ENCODE measurements at places on chromosomes 16 and 17.

DNA sequence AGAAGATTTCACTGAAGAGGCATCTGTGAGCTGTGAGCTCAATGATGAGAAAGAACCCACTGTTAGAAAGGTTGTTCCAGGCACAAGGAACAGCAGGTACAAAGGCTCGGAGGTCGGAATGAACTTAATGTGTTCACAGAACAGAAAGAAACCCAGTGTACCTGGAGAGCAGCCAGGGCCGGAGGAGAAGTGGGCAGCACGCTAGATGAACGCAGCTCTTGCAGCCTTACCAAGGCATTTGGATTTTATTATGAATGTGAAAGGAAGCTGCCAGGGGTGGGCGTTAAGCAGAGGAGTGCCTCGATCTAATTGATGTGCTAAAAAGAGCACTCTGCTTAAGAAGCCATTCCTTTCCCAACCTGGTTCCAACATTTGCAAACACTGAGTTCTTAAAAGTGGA, 19.0 kb downstream of the EEF2K start:
- DNase-seq = no peak

DNA sequence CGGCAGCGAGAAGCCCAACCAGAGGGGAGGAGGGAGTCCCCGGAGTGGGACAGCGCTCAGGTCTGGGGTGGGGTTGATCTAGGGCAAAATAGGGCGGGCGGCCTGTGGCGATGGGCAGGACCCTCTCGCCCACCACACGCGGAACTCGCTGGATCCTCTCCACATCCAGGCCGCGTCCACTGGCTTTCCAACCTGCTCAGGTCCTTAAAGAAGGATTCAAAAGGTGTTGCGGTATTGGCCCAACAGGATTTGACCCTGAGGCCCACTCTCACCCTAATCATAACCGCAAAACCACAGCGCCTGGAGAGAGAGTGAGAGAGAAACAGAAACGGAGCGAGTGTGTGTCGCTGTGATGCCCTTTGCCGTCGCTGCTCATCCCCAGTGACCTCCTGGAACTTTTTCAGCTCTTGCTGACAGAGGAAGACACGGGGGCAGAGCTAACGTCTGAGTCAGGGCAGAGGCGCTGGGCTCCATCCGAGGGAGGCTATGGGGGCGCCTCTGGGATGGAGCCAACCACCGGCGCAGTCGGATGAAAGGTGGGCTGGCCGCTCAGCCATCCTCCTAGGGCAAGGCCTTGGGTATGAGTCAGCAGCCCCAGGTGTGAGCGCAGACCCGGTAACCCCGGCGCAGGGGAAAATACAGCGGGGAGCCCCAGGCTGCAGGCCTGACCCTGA, 16.7 kb upstream of the OR1F1 start:
- no peak for DNase-seq

GRCh38 chr17:27153005-27153404, 140.9 kb upstream of the WSB1 start:
- DNase-seq = no peak

- DNase-seq = no peak
These were observed 21.8 kb downstream of the XYLT1 start for GRCh38 chr16:17448640-17449638.

DNA sequence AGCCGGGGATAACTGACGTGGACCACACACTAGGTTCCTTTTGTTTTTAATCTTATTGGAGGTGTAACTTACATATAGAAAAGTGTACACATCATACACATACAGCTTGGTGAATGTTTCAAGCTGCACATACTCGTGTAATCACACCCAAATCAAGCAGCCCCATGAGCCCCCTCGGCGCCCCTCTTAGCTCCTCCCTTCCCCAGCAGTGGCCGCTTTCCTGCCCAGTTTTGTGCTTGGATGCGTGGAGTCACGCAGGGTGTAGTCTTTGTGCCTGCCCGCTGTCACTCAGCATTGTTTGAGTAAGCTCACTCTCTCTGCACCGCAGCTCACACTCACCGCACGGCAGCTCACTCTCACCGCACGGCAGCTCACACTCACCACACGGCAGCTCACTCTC, 151.7 kb upstream of the CHMP6 start:
- no peak for DNase-seq

GRCh38 chr17:51951741-51952140, 206.8 kb downstream of the CA10 start:
- DNase-seq = no peak

DNA sequence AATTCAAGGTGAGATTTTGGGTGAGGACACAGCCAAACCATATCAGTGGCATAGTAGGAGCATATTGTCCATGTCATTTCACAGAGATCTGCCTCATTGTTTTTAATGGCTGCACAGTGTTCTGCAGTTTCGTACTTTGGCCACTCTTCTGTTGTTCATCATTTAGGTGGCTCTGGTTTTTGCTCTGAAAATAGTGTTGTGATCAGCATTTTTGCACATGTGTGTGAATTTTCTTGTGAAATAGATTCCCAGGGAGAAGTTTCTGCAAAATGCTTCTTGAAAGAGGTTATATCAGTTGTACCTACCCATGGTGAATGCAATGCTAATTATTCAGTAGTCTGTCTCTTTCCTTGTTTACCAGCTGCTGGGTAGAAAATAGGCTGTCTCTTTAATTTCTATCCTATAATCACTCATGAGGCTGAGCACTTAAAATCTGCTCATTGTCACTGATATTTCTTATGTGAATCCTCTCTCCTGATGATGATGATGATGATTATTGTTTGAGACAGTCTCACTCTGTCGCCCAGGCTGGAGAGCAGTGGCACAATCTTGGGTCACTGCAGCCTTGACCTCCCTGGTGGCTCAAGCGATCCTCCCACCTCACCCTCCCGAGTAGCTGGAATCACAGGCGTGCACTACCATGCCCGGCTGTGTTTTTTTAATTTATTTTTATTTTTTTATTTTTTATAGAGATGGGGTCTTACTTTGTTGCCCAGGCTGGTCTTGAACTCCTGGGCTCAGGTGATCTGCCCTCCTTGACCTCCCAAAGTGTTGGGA, 10.5 kb downstream of the LCMT1 start:
- DNase-seq = no peak

DNA sequence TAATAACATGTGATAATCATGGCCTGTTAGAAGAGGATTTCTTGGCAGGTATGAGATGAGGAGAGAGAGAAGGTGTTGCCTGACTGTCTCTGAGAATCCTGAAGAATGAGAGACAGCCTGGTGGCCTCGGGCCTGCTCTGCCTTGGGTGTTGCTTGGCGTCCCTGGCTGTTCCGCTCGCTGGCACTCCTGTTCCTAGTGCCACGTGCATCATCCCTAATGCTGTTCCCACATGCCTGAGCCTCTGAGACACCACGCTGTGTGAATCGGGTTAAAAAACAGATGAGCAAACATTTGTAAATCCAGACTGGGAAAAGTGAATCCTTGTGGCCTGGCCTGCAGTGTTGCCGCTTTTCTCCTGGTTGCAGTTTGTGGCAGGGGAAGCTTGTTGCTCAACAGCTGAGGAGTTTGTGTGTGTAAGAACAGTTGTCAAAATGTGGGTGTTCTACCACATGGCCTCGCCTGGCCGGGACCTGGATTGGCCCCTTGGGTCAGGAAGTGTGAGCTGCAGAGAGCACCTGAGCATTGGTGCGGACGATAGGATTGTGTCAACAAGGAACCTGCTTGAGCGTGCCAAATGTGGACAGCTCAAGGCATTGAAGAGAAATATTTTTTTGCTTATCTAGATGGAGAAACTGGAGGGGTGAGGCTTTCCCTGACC, 22.0 kb downstream of the UBN1 start:
- no peak for DNase-seq

GRCh38 chr17:43467981-43468581, 15.7 kb upstream of the DHX8 start:
- no peak for DNase-seq

- DNase-seq = no peak
These were observed 87.1 kb downstream of the KPNA2 start for GRCh38 chr17:68122587-68122986.

- no peak for DNase-seq
These were observed 436.4 kb downstream of the KCNJ18 start for GRCh38 chr17:22128723-22129122.

DNA sequence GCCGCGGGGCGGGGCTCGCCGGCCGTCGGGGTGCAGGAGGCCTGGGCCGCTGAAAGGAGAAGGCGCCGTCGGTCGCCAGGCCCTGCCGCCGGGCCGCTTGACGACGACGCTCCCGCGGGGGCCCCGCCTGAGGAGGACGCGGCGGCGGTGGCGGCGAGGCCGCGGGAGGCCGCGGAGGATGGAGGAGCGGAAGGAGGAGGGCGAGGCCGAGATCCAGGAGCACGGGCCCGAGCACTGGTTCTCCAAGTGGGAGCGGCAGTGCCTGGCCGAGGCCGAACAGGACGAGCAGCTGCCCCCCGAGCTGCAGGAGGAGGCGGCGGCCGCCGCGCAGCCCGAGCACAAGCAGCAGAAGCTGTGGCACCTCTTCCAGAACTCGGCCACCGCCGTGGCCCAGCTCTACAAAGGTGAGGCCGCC, 430 bp downstream of the HAPSTR1 start:
- DNase-seq = no peak

GRCh38 chr17:7307686-7308624, 527 bp downstream of the EIF5A start:
- no peak for DNase-seq

DNA sequence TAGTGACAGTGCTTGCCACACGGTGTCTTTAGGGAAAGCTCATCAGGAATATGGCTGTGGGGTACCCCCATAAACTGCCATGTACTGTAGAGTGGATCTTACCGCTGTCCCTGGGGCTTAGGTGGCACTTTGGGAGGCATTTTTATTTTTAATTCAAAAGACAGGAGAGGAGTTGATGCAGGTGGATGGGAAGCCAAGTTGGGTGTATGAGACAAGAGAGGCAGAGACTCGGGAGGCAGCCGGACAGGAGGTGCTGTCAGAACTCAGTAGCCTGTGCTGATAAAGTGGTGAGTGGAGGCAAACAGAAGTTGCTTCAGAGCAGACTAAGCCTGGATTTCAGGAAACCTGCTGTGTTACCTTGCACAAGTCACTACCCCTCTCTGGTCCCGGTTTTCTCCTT, 185.9 kb downstream of the TMEM132E start:
- no peak for DNase-seq

DNA sequence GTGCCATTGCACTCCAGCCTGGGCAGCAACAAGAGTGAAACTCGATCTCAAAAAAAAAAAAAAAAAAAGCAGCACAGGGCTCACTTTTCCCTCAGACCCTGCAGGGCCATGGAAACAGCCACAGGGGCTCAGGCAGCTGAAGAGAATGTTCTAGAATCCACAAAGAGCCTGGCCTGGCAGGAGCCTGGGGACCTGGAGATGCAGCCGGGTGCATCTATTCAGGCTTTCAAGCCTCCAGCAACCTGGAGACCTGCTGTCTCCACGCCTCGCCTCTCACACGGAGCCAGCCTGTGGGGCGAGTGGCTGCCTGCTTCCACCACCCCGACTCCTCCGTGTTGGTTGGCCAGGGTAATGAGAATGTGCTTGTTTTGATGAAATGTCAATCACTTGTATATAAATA, 44.0 kb upstream of the MEAK7 start:
- DNase-seq = no peak

DNA sequence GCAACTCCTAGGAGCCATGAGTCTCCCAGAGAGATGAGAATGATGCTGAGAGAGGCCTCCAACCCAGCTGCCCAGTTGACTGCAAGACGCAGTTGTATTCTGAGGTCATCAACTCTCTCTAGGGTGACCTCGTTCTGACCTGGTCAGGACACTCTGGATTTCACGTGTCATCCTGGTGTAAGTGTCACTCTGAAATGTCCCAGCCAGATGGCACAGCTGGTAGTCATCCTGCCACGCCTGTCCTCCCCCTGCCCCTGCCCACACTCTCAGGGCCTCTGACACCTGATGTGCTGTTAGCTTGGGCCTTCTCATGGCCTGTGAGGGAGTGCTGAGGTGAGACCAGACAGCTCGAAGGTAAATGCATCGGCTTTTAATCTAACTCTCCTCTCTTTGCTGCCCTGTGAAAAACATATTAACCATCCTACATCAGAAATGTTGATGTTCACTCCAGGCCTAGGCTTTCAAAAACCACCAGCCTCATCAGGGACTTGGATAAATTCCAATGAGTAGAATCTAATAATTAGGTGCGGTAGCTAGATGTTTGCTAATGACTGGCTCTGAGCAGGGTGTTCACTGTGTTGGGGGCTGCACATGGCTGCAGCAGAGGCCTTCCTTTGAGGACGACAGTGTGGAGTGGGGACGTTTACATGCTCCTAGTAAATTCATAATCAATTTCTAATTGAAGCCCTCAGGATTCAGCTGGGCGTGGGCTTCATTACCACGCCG, 13.8 kb downstream of the MLYCD start:
- DNase-seq = no peak

- DNase-seq = no peak
These were observed 35.4 kb upstream of the ADGRG1 start for GRCh38 chr16:57593021-57593420.

DNA sequence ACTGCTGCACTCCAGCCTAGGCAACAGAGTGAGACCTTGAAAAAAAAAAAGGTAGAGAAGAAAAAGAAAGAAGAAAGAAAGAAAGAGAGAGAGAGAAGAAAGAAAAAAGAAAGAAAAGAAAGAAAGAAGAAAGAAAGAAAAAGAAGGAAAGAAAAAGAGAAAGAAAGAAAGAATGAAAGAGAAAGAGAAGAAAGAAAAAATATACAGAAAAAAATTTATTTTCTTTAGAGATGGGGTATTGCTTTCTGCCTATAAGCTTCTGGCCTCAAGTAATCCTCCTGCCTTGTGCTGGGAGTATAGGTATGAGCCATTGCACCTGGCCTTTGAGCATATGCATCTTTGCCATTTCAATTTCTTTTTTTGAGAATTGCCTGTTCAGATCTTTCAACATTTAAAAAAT, 156.8 kb downstream of the IRX3 start:
- no peak for DNase-seq

GRCh38 chr16:53355064-53355463, 79.2 kb upstream of the RBL2 start:
- no peak for DNase-seq

GRCh38 chr17:70158591-70158990, 10.7 kb upstream of the KCNJ2 start:
- no peak for DNase-seq

GRCh38 chr17:32654324-32654723, 167.5 kb downstream of the CDK5R1 start:
- DNase-seq = no peak

DNA sequence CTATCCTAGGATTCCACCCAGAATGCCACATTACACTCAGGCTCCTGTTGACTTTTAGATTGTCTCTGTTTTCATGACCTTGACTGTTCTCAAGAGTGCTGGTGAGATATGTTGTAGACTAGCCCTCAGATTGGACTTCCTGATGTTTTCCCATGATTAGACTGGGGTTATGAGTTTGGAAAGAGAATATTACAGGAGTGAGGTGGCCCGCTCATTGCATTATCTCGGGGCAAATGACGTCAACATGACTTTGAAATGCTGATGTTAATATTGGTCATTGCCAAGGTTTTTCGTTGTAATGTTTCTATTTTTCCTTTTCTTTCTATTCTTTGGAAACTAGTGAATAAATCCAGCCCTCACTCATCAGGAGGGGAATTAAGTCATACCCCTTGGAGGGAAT, 355.7 kb upstream of the MON1B start:
- DNase-seq = no peak

GRCh38 chr17:79655672-79656290, 44.9 kb upstream of the RBFOX3 start:
- no peak for DNase-seq

All from NCI-H774 (cell line).